ENCODE measurements at places on chromosomes 7 and 10.
A peak's percentile ranks its signal among the peaks of the same experiment; 100 is the strongest.

DNA sequence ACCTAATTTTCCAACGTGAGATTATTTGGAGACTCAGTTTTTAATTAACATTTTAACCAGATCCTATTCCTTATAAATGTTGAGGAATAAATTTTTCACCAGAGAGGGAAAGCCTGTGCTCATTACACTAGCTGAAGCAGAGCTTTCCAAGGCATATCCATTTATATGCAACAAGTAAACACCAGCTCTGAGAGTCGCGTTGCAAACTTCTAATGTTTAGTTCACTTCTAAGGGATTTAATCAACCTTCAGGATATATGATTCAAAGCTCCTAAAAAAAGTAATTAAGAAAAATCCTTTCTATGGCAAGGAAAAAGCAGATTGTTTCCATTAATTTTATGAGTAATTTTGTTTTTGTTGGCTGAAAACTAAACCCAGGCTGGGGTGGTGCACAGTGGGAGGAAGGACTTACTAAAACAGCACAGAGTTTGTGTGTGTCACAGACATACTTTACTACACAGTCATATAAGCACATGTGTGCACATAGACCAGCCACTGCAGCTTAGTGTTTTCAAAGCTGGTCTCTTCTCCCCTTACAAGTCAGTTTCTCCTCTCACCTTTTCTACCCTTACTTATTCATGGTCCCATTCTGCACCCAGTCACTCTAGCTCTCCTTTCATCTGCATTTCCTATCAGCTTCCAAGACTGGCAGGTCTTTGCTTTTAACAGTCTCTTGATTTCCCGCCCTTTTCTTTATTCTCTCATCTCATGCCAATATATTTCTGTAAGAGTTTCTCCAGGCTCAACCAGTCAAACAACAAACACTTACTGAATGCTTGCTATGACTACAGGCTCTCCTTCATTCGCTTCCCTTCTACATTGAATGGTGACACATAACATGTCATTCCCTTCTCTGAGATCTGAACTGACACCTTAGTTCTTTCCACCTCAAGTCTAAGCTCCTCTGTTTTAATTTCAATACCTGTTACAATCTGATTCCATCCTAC lies 81.1 kb upstream of the FZD1 start:
- no peak for DNase-seq

GRCh38 chr10:47217113-47217512 lies 82.9 kb upstream of the GDF10 start:
- DNase-seq: no peak

- DNase-seq: no peak
Measured at GRCh38 chr7:96985992-96986391, 19.4 kb upstream of the DLX6 start.

- peak; percentile 19 for DNase-seq
Measured at GRCh38 chr7:8249121-8249520, 12.8 kb downstream of the ICA1 start.

DNA sequence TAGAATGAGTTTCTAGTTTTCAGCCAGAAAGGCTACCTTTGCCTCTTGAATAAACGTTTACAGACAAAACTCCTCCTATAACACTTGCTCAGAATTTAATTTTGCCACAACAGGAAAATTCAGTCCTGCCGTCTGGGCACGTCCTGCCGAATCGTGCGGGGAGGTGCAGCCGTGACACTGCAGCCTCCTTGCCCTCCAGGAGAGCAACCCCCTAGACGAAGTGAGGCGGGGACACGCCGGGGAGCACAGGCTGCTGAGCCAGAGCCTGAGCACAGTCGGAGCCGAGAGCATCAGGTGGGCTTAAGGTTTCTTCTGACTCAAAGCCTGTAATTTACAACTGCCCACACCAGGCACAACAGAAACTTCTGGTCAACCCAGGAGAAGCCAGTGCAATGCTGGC lies 102.3 kb downstream of the DYNC2I1 start:
- no peak for DNase-seq

GRCh38 chr7:5282543-5283316 lies at the start of gene SLC29A4:
Gene SLC29A4, plus strand, starts transcription at chr7:5282943. Its CDS starts 4,874 bp downstream, at chr7:5287817.
- DNase-seq: peak; percentile 39

DNA sequence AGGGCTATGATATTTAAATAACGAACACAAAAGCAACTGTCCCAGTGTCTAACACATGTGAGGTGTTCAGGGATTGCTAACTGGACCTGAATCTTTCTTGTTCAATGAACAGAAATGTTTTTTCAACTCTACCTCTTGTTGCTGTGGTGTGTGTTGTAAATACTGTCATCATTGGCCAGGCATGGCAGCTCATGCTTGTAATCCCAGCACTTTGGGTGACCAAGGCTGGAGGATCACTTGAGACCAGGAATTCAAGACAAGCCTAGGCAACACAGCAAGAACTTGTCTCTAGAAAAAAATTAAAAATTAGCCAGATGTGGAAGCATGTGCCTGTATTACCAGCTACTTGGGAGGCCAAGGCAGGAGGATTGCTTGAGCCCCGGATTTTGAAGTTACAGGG lies 1250.9 kb downstream of the TYW1 start:
- DNase-seq: no peak

DNA sequence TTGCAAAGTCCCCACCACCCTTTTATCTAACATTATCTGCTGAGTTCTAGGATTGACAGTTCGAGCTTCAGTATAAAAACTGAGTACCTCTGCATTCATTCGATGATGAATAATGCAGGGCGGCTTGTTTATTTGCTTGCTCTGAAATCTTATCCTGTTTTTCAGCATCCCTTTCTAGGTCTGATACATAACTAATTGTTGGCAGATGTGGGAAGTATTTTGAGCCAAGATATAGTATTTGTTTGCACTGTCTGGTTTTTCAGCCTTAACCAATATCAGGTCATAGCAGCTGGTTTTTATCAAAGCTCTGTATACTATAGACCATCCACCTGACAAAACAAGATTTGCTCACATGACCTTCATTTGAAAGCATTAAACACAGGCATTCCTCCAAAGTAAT lies 161.4 kb downstream of the TFEC start:
- DNase-seq: no peak

DNA sequence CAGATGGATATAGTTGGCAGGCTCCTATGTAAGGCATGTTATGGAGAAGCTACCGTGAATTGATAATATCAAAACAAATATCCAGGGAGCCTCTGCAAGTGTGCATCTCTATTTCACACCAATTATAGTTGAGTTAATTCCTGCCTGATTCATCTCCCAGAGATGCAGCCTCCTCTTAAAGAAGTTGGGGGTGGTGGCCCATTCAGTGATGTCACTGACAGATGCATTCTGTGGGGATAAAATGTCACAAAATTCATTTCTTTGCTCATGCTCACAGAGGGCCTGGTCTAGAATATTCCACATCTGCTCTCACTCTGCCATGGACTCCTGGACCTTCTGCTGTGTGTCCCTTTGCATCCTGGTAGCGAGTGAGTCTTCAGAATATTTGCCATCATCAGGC lies 189.1 kb upstream of the PRSS1 start:
- DNase-seq: no peak

DNA sequence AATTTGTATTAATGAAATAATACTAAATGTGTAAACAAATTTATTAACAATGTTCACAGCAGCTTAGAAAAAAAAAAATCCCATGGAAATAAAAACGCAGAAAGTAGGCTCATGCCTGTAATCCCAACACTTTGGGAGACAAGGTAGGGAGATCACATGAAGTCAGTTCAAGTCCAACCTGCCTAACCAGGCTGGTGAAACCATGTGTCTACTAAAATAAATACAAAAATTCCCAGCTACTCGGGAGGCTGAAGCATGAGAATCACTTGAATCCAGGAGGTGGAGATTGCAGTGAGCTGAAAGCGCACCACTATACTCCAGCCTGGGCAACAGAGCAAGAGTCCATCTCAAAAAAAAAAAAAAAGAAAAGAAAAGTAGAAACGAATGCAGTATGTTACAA lies 36.2 kb downstream of the LARP4B start:
- no peak for DNase-seq

DNA sequence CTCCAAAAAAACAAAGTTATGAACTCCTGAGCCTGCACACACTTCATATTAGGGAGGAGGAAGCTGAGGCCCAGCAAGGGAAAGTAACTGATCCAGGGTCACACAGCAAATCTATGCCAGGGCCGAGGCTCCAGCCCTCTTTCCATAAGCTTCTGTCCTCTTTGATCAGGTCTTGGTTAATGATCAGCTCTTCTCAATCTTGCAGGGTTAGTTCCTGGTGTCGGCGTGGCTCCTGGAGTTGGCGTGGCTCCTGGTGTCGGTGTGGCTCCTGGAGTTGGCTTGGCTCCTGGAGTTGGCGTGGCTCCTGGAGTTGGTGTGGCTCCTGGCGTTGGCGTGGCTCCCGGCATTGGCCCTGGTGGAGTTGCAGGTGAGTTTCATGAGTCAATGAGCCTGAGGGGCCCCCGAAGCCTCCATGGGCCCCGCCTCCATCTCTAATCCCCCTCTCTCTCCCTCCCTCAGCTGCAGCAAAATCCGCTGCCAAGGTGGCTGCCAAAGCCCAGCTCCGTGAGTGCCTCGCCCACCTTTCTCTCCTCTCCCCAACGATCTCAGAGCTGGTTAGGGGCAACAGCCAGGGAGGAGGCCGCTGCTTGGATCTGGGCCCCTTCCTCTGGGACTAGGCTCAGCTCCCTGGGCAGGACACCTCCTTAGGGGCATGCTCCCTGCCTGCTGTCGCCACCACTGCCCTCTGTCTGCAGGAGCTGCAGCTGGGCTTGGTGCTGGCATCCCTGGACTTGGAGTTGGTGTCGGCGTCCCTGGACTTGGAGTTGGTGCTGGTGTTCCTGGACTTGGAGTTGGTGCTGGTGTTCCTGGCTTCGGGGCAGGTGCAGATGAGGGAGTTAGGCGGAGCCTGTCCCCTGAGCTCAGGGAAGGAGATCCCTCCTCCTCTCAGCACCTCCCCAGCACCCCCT lies 23.7 kb upstream of the LIMK1 start:
- DNase-seq: no peak

All from activated T-cell treated with anti-CD3 and anti-CD28 coated beads, Interleukin-2, amount 50 U/mL, for 48 hours (primary cell).